CD4-positive, alpha-beta T cell treated with Interferon alpha-2 for 1 hour (primary cell): ENCODE measurements at places on chromosomes 11 and 22.

DNA sequence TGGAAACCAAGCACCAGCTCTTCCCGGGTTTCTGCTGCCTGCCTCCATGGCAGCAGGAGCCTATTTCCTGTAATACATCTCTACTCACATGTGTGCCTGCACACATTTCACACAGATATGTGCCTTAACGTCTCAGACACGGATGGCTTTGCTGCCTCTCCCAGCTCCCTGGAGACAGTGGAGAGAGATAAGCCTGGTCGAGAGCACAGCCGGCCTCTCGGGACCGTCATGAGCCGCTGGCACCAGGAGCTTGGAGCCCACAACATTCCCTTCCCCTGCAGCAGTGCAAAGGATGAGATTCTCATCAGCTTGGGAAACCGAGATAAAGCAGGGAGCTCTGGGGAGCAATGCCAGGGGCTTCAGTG is 587.7 kb downstream of the BRD1 start:
- DNase-seq: no peak

DNA sequence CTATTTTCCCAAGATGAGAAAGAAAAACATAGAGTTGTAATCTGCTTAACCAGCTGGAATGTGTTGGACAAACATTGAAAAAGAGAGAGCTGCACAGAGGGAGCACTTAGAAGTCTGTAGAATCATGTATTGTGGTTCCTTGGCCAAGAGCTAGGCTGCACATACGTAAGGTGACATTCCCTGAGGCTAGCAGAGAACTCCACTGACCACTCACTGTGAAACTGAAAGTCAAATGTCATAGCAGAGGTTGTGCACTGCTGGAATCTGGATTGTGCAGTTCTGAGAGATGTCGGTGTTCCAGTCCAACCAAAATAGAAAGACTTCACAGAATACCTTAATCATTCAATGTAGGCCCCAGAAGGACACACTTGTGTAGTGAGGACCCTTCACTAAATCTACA is 772.8 kb upstream of the RAG2 start:
- DNase-seq: no peak

DNA sequence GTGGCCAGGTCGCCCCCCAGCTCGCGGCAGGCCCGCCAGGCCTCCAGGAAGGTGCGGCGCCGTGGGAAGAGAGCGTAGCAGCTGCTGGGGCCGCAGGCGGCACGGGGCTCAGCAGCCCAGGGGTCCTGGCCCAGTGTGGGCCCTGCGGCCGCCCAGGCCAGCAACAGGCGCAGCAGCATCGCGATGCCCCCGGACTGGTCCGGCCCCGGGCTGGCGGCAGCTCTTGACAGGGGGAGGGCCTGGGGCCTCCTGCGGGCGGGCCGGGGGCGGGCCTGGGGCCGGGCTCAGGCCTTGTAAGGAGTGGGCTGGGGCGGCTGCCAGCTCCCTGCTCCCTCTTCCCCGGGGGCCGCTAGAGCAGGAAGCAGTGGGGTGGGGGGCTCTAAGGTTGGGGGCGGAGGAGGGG is at the start of gene CD248:
CD248 (minus strand) TSS at position 196 of the 403 bp plus-strand sequence; CDS start at position 179, 17 bp downstream.
- DNase-seq: no peak

GRCh38 chr22:32695451-32695891 is 106.0 kb upstream of the TIMP3 start:
- DNase-seq: no peak

DNA sequence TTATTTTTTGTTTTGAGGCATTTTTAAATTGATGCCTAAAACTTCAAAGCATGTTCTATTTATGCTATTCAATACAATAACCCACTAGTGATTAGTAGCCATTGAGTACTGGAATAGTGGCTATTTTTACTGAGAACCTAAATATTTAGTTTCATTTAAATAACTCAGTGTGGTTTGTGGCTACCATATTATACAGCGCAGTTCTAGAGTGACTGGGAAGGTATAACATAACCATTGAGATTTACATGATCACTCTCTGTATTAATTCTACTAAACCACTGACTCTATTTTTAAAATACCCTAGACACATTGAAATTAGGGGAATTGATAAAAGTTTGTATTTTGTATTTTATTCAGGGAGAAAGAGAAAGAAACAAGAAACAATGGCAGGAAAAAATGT is 441.2 kb downstream of the CNTN5 start:
- no peak for DNase-seq

DNA sequence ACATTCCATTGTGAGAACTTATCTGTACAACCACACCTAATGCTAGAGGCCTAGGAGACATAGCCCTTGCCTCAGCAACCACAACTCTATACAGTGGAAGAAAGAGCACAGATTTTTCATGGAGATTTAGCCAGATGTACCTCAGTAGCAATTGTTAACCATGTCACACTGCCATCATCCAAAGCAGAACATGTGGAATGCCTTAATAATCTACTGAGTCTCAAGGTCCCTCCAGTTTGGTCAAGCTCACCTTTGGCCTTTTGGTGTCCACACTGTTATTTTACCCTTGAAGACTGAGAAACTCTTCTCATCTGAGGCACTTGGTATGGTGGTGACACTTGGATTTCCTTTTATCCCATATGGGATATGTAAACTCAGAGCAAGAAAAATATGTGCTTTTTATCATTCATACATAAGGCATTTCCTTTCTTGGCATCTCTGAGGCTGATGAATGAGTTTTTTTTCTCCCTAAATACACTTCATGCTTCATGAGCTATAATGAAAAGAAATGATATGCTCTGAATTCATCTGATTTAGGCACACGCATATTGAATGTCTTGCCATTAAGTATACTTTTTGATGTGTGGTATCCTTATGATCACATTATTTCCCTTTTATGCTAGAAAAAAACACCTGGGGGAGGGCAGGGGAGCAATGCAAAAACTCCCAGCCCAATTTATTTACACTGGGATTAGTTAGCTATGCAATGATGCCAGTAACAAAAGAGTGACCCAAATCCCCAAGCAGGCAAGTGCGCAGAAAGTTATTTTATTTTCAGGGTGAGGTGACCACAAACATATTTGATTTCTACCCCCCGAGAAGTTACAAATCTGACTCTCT is 63.3 kb upstream of the ME3 start:
- no peak for DNase-seq

GRCh38 chr11:126978165-126978564 is 22.4 kb downstream of the KIRREL3 start:
- DNase-seq: no peak

GRCh38 chr22:29632672-29633071 is 29.2 kb downstream of the NF2 start:
- no peak for DNase-seq

GRCh38 chr22:19285831-19286230 is 5.7 kb downstream of the CLTCL1 start:
- no peak for DNase-seq

DNA sequence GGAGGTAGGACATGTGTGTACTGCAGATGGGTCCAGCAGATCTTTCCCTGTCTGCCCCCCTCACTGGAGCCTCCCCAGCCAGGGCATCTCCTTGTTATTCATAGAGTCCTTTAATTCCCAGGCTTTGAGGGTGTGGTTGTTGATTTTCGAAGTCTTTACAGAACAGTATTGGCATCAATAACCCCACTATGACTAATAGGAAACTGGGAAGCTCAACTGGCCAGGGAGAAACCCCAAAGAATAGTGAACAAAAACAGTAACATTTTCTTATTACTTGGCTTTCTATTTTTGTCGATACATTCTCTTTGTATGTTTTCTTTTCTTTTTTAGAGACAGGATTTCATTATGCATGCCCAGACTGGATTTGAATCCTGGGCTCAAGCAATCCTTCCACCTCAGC is 57.9 kb downstream of the NF2 start:
- DNase-seq: no peak
